ENCODE measurements at places on chromosomes 4 and X.

DNA sequence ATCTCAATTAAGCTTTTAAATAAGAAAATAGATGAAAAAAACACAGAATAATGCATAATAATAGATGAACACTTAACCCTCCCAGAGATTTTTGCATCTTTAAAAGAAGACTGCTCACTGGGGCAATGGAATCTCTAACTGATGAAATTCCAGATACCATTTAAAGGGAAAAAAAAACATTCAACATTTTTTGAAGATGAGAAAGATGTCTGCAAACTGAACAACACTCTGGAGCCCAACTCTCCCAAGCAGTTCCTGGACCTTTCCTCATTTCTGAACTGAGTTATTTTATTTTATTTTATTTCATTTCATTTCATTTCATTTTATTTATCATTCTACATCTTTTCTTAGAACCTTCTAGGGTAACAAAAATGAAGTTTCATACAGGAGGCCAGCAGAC, 90.7 kb downstream of the CORIN start:
- DNase-seq, result no peak

DNA sequence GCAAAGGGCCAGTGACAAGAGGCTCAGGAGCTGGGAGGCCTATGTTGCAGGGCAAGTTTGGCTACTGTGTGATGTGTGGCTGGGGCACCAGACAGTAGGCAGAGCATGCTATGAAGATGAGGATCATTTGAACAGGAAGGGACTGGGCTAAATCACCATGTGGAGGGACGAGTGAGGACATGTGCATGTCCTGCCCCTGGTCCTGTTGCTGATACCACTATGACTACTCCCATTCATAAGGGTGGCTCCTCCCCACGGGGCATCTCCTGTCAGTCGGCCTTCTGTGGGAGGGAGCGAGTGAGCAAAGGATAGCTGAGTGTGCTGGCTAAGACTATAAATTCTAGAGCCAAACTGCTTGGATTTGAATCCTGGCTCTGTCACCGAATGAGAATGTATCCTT, 139.2 kb downstream of the TMEM164 start:
- DNase-seq, result no peak

GRCh38 chr4:81495345-81495744, 23.6 kb upstream of the RASGEF1B start:
- DNase-seq, result no peak

DNA sequence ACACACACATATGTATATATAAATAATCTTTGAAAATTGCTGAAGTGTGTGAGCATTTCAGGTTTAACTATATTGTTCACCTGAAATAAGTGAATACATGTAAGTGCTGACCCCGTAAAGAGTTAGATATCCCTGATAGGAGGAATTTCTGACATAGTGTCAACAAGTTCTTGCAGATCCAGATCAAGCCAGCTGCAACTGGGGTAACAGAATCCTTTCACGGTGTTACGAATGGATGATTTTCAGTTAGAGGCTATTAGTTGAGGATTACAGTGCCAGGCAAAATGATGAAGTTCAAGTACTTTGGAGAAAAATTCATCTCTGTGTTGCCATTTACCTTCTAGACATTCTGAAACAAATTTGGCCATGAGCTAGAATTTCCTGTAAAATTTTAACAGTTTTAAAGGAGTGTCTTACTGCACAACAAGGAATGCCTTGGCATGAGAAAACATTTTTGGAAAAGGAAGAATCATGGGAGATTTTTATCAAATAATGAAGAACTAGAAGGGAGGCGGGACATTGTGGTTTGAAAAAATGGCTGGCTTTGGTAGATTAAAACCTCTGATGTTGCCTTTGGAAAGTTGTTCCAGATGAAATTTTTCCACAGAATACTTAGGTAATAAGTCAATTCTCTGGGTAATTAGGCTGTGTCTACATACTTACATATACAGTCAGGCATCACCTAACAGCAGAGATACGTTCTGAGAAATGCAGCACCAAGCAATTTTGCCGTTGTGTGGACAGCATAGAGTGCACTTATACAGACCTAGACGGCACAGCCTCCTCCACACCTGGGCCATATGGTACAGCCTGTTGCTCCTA, 84.4 kb upstream of the FAT1 start:
- DNase-seq, result no peak
